ENCODE measurements at places on chromosomes 7 and 10.

GRCh38 chr10:12707461-12708185 lies 293.9 kb downstream of the CCDC3 start:
- no peak for DNase-seq

GRCh38 chr7:42493436-42494198 lies 256.6 kb upstream of the GLI3 start:
- no peak for DNase-seq

GRCh38 chr7:91378131-91378530 lies 113.9 kb downstream of the FZD1 start:
- DNase-seq = no peak

DNA sequence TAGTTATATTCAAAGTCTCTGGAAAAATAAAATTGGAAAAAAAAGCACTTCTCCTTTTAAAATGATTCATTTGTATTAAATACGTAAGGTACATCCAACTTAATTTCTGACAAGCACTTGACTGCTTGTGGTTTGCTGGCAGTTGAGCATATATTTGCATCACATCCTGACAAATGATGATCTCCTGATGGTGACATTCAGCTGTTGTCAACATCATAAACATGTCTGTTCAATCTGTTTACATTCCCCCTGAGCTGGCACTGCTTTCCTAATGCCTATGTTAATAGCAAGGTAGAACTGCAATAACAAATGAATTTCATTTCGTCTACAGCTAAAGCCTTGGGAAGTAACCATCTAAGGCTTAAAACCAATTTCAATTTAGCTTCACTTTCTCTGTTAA lies 24.4 kb downstream of the TSPAN12 start:
- DNase-seq = no peak

GRCh38 chr7:28986765-28987110 lies 28.6 kb upstream of the TRIL start:
- no peak for DNase-seq

- DNase-seq = no peak
Measured at GRCh38 chr7:105638902-105639495, 57.7 kb upstream of the EFCAB10 start.

DNA sequence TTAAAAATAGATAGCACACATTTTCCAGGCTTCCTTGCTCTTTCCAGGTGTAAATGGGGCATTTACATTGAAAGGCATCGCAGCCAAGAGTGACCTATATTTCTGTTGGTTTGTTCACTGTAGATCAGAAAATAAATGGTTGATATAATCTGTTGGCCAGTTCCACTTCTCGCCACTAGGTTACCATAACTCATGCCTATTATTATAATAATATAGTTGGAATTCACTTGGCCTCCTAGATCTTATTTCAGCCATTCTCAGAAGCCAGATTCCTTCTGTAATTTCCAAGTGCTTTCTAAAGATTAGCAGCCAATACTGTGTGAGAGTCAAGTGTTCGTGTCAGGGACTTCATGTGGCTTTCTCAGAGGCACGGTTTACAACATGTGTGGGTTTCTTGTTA lies 179.5 kb downstream of the DNAH11 start:
- DNase-seq = no peak

GRCh38 chr10:17766731-17767130 lies 14.7 kb downstream of the TMEM236 start:
- DNase-seq = no peak

GRCh38 chr10:96588616-96589419 lies 2.0 kb upstream of the TM9SF3 start:
- DNase-seq = no peak

GRCh38 chr7:115328018-115328417 lies 406.1 kb downstream of the MDFIC start:
- no peak for DNase-seq

DNA sequence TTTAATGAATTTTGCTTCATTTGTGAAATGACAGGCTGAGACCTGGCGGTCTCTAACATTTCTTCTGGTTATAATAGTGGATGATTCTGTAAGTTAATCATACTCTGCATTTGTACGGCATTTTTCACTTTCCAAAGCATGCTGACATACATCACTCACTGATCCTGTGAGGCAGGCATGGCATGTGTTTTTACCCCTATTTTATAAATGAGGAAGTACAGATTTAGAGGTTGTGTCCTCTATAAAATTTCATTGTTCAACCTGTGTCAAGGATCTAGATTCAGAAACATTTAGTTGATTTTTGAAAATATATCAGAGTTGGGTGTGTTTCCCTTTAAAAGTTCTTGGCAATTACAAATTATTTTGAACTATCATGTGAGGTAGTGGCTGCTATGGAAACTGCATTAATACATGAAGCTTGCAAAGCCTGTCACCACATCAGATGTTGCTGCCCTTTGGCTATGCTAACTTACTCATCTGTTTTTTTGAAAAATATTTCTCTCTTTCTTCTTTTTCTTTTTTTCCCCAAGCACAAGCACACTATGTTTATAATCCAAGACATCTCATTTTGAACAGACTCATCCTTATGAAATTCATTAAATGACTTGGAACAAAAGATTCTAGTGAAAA lies 172.7 kb downstream of the GNAI1 start:
- no peak for DNase-seq

GRCh38 chr10:62639144-62639543 lies 165.4 kb upstream of the ADO start:
- DNase-seq = no peak

GRCh38 chr10:121553511-121554264 lies 44.6 kb downstream of the FGFR2 start:
- no peak for DNase-seq

GRCh38 chr7:137953665-137954470 lies 48.0 kb downstream of the CREB3L2 start:
- DNase-seq = peak; percentile 78

- DNase-seq = no peak
Measured at GRCh38 chr10:23474081-23474480, 35.2 kb downstream of the OTUD1 start.

- no peak for DNase-seq
Measured at GRCh38 chr10:986137-986825, 2.0 kb upstream of the GTPBP4 start.

GRCh38 chr10:5563991-5564536 lies 39.3 kb downstream of the CALML3 start:
- DNase-seq = no peak

DNA sequence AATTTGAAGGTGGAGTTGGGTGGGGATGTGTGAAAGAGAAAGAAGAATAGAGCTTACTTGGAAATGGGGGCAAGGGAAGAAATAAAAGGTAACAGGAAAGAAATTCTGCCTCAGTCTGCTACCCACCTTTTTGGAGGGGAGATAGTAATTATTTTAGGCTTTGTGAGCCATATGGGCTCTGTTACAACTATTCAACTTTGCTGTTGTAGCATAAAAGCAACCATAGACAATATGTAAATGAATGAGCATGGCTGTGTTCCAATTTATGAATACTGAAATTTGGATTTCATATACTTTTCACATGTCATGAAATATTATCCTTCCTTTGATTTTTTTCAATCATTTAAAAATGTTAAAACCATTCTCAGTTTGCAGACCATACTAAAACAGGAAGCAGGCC lies 176.9 kb downstream of the HPSE2 start:
- no peak for DNase-seq

DNA sequence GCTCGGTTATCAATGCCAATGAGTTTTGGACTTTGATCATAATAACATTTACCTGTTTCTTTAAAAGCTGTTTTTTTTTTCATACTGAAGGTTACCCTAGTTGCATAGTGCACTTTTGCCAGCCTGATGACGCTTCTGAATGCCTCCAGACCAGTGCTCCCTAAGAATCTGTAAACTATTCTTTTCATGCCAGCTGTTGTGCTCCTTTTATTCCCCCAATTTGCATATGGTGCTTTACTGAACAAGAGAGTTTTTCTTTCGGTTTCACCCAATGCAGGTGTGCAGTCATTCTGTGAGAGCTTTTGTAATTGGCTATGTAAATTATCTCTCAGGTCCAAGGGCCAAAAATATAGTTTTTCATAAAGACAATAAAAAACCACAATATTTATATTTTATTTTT lies 48.1 kb upstream of the GLCCI1 start:
- DNase-seq = no peak

GRCh38 chr7:42292991-42293521 lies 56.0 kb upstream of the GLI3 start:
- DNase-seq = no peak

- DNase-seq = no peak
Measured at GRCh38 chr10:3935933-3936359, 150.9 kb upstream of the KLF6 start.

- no peak for DNase-seq
Measured at GRCh38 chr7:36131026-36131425, 22.0 kb upstream of the EEPD1 start.

GRCh38 chr7:29412912-29413311 lies 150.7 kb upstream of the PRR15 start:
- no peak for DNase-seq

- DNase-seq = no peak
Measured at GRCh38 chr7:7665031-7665430, 24.5 kb downstream of the UMAD1 start.

DNA sequence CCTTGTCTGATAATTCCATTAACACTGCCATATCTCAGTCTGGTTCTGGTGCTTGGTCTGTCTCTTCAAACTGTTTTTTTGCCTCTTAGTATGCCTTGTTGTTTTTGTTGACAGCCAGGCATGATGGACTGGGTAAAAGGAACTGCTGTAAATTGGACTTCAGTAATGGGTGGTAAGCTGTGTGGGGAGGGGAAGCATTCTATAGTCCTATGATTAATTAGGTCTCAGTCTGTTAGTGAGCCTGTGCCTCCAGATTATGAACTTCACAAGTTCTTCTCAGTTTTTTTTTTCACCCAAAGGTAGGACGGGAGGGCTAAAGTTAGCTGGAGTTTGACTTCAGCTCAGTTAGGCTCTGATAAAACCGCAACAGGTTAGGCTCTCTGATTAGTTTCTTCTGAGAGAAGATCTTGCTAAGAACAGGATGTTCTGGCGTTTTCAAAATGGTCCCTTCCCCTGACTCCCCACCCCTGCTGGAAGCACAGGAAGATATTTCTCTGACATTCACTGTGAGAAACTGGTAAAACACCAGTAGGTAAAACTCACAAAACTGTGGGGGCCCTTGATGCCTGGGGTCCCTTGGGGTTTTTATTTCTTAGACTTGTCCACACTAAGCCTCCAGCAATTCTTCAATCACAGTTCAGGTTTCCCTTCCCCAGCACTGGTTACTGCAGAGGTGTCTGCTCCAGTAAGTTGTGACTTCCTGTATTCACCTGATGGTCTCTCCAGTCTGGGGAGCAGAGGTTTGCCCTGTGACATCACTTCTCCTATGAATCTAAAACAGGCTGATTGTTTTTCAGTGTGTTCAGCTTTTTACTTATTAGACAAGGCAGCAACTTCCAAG lies 43.3 kb upstream of the CCDC71L start:
- DNase-seq = no peak

- no peak for DNase-seq
Measured at GRCh38 chr10:119211176-119211575, 3.8 kb downstream of the GRK5 start.

- DNase-seq = no peak
Measured at GRCh38 chr10:35341521-35341920, 5.2 kb downstream of the CCNY start.

DNA sequence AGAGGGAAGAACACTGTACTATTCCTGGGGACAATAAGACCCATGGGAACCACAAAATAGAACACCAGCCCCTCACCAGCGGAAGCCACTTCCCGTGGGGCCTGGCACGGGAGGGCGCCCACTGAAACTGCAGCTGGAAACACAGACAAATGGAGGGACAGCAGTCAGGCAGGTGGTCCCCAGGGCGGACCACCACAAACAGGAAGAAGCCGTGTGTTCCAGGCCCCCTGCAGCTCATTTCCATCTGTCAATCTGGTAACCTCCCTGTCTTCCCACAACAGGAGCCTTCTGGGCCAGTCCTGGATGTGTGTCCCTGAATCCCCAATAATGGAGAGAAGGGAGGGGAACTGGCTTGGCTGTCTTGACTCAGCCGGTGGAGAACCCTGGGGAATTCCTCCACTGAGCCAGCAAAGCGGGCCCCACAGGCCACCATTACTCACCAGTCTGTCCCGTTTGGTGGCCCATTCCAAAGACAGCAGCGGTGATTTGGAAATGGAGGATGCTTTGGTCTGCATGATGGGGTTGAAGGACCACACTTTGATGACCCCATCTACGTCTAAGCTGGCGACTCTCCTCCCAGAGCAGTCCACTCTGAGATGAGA lies 16.7 kb downstream of the WDR91 start:
- DNase-seq = no peak

DNA sequence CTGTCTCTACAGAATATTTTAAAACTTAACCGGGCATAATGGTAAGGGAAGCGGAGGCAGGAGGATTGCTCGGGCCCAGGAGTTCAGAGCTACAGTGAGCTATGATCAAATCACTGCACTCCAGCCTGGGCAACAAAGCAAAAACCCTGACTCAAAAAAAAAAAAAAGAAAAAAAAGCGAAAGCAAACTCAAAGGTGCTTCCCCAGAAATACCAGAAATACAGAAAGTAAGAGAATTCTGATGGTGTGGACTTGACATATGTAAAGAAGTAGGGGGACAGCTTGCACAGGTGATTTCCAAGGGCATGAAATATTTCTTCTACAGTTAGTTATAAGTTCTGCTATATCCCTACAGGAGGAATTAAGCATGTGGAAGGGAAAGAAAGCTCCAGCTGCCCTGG lies 69.7 kb upstream of the APBB1IP start:
- DNase-seq = no peak

GRCh38 chr7:157650131-157650631 lies 313.4 kb downstream of the DNAJB6 start:
- no peak for DNase-seq

- no peak for DNase-seq
Measured at GRCh38 chr7:36214608-36215456, 61.8 kb downstream of the EEPD1 start.

- DNase-seq = no peak
Measured at GRCh38 chr10:16612981-16613355, 91.3 kb upstream of the C1QL3 start.

DNA sequence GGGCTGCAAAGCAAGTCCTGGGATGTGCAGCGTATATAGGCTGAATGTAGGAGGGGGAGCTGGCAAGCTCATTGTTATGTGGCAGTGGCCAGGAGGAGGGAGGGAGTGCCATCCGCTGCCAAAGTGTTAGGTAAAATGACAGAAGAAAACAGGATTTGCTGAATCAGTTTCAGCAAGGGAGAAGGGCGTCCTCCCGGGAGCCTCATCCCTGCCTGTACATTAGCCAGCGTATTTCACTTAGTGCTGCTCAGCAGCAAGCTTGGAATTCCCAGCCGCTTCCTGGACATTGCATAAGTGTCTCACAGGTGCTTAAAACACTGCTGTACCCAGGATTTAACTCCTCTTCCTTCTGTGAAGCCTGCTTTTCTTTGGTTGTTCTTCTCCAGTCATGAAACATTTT lies 2.5 kb downstream of the NIPSNAP2 start:
- no peak for DNase-seq

- no peak for DNase-seq
Measured at GRCh38 chr10:105650306-105650705, 1009.2 kb downstream of the SORCS3 start.

DNA sequence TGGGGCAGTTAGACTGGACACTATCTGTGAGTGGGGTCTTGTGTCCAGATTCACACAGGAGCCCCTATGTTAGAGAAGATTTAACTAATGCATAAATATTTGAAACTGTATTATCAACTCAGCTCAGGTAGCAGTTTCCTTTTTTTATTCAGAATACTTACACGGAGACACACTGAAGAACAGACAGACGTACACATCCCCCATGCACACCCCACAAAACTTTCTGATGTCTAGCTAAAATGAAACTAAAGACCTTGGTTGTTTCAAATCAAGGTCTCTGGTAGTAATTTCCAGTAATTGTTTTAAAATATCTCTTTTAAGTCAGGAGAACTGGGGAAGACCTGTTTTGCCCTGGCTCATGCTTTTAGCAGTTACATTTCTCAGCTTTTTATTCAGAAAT lies 55.7 kb upstream of the PRKCQ start:
- DNase-seq = no peak

All from Panc1 (cell line).